SK-N-SH (cell line): ENCODE measurements at places on chromosomes 1 and 21. TPM values are rescaled to one million over a fixed set of nuclear protein-coding genes. Genes with fewer than 3 reads are reported as not detected.

CCDC181 gene
- 1.2 TPM in 2 replicates for polyA plus RNA-seq

PRAMEF27 gene
- polyA plus RNA-seq = not detected in 2 replicates

ZNF593OS gene
- not detected in 2 replicates for polyA plus RNA-seq

DNA sequence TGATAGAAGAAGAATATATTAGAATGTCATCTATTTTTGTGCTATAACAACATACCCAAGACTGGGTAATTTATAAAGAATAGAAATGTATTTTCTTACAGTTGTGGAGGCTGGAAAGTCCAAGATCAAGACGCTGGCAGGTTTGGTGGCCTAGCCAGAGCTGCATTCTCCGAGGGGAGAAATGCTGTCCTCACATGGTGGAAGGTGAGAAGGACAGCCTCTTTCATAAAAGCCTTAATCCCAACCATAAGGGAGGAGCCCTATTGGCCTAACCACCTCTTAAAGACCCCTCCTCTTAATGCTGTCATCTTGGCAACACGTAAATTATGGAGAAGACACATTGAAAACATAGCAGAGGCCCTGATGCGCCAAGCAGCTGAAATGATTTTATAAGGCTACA lies 60.1 kb upstream of the KAZN start:
- no peak for DNase-seq

GRCh38 chr1:61301824-61302657 lies 219.7 kb downstream of the NFIA start:
- no peak for DNase-seq

DNA sequence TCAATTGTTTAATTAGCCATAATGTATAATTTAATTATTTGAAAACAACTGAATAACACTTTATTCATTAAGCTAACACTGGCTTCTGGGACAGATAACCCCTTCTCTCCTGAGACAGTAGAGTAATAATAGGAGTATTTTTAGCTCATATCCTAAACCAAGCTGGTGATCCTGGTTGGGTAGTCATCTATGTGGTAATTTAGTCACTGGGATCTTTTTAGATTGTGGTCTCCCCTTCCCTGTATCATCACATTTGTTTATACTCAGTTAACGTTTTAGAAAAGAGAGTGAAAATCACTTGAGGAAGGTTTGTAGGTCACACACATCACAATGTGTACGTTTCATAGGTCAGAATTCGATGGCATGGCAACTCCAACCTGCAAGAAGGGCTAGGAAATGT lies 1356.6 kb upstream of the ADGRL2 start:
- no peak for DNase-seq

DNA sequence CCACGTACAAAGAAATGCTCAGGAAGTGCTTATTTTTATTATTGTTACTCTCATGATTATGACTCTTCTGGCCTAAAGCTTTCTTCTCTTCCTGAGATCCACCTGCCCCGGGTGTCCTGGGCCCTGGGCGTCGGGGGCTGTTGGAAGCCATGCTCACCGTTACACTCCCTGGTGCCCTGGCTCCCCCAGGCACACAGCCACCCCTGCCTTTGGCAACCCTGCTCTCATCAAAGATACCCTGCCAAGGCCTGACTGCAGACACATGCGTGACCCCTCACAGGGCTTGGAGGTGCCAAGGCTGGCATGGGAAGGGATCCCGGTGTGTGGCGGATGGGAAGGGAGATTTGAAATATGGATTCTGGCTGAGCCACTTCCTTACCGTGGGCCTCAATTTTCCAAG lies 3.3 kb upstream of the KISS1 start:
- no peak for DNase-seq

- DNase-seq = no peak
These were observed 15.2 kb downstream of the LRRC71 start for GRCh38 chr1:156935505-156936128.

DNA sequence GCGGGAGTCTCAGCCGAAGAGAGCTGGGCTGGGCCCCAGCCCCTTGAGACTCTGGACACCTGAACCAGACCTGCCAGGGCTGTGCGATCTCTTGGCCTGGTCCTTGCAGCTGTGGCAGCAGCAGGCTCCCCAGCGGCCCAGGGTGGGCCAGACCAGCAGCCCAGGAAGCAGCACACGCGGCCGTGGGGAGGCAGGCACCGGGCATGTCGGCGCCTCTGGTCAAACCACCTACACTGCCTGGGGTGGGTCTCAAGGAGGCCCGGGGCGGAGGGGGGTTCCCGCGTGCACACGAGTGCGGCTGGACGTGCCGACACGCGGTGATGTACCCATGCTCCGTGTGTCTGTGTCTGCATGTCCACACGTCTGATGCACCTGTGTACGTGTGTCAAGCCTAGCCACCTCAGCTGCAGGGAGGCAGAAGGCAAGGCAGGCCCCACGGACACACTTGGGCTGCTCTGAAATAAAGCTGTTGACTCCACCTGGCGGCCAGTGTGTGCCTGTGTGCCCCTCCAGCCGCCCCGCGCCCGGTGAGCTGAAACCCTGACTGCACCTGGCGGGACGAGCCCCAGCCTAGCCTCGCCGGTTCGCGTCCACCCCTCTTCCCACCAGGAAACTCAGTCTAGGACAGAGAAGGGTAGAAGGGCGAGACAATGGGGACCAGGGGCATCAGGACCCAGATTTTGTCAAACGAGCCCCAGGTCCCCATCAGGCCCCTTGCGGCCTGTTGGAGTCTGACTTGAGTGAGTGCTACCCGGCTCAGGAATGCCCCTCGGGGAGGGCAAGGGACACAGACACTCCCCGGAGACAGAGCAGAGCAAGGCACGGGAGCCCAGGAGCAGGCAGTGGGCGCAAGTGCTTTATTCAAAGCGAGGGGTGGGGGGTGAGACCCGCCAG lies 11.6 kb downstream of the SCNN1D start:
- DNase-seq = peak; percentile 84

DNA sequence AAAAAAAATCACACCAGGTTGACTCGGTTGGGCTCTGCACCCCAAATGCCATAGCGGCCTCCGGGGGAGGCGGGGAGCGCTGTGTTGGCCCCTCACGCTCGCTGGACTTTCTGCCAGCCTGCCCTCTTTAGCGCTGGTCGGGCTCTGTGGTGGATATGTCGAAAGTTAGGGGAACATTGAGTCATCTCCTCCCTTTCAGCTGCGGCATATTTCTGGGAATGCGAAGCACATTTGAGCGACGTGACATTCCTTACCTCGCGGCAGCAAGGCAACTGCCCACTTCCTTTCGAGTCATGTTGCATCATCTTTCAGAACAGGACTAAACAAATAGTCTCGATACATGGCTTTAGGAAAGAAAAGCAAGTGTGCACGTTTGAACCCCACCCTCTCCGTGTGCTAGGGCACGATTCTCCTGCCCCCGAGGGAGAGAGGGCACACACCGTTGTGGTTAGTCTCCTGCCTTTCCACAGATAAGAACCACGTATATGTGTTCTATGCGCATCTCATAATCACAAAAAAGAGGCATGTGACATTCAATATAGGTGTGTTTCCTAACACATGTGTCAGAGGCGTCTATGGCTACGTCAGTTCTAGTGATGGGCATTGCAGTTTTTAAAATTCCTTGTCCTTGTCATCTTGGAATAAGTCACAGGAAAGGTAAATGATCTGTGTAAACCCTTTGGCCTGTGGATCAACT lies 105.9 kb upstream of the SLC45A1 start:
- no peak for DNase-seq

GRCh38 chr1:209686322-209686721 lies 11.1 kb downstream of the G0S2 start:
- no peak for DNase-seq

- no peak for DNase-seq
These were observed 62.7 kb upstream of the MROH9 start for GRCh38 chr1:170872663-170873062.

DNA sequence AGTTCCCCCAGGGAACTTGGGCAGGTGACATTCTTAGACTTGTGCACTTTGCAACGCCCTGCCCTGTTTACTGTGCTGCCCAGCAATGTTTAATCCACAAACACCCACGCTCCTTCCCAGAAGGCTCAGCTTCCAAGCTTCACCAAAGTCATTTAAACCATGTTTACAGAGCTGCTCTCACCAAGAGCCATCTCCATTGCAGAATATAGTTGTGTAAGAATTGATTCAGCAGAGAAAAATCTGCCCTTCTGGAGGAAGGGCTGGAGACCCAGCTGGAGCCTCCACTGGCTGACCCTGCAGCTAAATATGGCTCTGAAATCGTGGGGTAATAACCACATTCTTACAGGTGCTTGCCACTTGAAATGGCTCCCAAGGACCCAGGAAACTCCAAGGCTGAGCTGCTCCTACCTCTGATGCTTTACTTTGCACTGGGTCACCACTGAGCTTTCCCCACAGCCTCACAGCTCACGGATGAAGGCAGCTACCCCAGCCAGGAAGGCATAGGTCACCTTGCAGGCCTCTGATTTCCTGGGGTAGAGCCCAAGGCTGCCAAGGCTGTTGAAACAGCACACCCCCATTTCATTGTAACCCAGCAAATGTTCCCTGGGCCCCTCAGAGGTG lies 8.7 kb downstream of the CAPN2 start:
- no peak for DNase-seq
